ENCODE measurements at places on chromosomes 16 and 17.
A peak's percentile ranks its signal among the peaks of the same experiment; 100 is the strongest.

DNA sequence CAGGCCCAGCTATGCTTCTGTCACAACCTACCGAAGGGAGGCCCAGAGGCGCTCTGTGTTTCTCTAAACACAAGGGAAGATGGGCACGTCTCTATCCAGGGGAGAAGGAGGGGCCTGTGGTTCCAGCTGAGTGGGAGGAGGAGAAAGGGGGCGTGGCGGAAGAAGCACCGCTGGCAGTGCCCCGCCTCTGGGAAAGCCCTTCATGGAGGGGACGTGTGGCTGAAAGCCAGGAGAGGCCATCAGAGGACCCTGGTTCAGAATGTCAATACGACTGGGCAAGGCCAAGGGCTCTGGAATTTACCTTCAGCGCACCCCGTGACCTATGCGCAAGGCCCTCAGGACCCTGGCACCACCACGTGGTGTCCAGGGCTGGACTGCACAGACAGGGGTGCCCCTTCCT is 12.3 kb upstream of the SLC38A8 start:
- no peak for DNase-seq

DNA sequence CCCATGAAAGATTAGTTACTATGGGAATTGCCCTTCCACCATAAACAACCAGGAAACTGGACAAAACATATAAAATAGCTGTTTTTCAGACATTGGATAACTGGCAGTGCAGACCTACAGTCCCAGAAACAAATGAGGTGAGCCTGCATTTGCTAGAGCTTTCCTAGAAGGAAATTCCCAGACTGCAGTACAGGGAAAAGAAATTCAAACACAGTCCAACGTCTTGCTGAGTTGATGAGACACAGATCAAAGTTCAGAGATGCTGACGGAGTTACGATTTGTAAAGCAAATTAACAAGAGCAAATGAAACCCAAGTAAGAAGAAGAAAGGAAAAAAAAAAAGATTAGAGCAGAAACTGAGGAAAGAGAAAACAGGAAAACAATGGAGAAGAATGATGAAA is 41.3 kb upstream of the MNT start:
- DNase-seq: no peak

DNA sequence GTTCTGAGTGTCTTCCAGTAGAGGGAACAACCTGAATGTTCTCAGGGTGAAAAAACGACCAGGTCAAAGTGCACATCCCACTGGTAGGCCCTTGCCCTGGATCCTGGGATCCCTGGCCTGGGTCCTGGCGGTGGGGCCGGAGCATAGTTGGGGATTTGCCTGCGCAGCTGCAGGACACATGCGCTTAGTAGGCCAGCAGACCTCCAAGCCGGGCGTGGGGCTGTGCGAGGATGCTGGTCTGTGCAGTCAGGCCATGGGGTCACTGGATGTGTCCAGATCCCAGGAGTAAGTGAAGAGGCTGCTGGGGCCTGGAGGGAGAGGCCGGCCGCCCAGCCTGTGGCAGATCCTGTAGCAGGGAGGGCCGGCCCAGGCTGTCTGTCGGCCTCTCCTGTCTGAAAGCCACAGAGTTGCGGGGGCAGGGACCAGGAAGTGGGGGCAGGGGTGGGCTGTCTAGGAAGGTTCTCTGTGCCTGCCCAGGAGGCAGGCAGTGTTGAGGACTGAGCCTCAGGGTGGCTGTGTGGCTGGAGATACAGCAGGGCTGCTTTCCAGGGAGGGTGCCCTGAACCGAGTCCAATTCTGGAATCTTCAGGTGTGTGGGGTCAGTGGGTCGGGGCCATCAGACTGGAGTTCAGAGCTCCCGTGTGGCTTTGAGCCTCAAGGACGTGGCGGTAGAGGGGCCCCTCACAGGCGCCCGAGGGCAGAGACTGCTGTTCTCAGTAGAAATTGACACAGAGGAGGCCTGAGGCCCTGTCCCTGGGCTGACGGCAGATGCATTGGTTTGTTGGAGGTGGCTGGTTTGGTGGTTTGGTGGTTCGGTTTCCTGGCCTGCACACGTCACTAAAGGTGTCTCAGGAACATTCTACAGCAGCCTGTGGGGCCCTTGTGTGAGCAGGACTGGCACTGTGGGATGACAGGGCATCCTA is 17.2 kb upstream of the NUDT16L1 start:
- no peak for DNase-seq

DNA sequence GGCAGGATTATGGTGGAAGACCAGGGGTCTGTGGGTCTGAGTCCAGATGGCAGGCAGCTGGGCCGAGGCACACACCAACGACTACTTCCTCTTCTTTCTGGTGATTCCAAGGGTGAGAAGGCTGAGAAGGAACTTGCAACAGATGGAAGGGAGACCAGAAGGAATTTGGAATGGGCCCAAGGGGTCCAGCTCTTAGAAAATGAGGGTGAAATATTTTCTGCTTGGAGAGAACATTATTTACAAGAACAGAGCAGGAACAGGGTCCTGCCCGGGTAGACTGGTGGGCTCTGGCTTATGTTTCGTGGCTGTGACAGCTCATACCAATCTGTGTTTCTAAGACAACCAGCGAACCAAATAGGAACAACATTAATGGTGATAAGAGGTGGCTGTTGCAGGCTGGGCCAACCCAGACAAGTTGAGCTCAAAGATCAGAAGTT is 36.6 kb downstream of the CCDC42 start:
- DNase-seq: no peak

DNA sequence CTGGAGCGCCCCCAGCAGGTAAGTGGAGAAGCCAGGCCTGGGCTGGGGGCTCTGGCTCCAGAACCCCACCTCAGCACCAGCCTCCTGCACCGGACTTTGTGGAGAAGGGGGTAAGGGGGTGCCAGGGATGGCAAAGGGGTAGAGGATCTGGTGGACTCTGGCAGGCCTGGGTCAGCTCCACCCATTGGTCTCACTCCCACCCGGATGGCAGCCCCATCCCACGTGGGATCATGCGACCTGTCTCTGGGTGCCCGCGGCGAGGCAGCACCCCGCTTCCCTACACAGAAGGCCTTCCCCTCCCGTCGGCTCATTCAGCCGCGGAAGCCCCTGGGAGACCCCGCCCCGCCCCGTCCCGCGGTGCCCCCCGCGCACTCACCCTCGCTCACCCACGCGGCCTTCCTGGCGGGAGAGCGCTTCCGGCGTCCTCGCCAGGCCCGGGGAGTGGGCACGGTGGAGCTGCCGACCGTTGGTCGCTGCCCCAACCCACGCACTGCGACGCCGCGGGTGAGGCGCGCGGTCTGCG is 498 bp upstream of the PLEKHG4 start:
- no peak for DNase-seq

- peak; percentile 99 for DNase-seq
Observed at GRCh38 chr17:57892820-57893595, 43.2 kb upstream of the MRPS23 start.

- DNase-seq: no peak
Observed at GRCh38 chr16:56422896-56423441, 2.4 kb downstream of the AMFR start.

DNA sequence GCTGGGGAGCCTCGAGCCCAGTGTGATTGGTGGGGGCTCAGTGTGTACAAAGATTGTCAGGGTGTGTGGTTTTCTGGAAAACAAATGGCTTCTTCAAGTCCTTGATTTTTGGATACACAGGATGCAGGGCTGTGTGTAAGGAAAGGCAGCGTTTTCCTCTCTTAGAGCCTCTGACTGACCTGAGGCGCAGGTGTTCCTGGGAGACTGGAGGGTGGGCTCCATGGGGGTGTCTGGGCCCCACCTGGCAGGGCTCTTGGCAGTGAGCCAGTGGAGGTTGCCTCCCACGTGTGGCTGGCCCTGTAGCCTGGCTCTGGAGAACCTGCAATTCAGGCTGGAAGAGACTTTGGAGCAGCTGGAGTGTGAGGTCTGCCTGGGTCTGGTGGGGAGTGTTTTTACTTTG is 5.0 kb downstream of the FOXK2 start:
- DNase-seq: no peak

GRCh38 chr17:82328141-82328993 is 5.2 kb downstream of the SECTM1 start:
- DNase-seq: no peak

GRCh38 chr17:6894206-6894528 is 62.6 kb upstream of the TEKT1 start:
- peak; percentile 11 for DNase-seq

- peak; percentile 83 for DNase-seq
Observed at GRCh38 chr16:24950275-24950674, 64.9 kb downstream of the ARHGAP17 start.

DNA sequence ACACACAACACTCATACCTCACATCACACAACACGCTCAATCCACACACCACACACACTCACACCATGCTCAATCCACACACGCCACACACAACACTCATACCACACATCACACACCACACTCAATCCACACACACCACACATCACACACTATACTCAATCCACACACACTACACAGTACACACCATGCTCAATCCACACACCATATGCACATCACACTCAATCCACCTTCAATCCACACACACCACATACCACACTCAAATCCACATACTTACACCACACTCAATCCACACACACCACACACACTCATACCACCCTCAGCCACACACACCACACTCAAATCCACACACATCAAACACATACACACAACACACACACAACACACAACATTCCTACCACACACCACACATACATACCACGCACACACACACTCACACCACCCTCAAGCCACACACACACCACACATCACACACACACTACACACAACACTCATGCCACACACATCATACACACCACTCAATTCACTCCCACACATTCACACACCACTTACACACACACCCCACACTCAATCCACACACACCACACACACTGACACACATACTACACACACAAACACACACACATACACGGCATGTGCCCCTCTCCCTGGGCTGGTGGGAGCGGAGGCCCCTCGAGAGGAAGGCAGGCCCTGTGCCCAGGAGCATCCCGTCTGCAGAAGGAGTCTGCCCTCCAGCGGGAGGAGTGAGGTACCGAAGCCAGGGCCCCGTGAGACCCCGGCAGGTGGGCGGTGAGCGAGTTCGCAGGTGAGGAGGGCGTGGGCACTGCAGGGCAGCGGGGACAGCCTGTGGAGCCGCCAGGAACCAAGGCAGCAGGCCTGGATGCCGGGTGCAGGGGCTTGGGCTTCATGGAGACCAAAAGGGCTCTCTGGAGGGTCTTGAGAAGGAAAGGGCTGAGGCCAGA is 33.1 kb upstream of the RPTOR start:
- no peak for DNase-seq

DNA sequence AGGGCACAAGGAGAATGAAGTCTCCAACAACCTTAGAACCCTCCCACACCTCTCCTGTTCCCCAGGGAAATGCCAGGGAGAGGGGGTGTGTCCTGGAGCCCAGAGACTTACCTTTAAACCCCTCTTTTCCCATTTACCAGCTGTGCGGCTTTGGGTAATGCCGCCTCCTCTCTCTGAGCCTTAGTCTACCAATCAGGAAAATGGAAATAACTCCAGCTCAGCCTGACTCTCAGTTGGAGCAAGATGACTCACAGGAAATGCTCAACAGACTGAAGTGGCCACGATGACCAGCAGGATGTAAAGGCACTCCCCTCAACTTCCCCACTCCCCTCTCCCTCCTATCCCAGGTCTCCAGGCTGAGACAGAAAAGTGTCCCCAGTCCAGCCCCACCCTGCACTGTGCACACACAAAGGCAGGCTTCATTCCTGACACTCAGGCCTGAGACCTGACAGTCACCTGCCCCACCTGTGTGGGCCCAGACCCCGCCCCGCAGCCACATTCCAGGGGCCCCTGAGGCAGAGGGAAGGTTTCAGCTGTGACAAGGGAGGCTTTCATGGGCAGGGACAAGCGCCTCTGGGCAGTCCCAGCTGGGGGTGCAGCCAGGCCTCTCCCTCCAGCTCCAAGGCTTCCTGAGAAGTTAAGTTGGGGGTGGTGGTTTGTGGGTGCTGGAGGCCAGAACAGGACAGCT is 3.0 kb upstream of the KRT15 start:
- peak; percentile 92 for DNase-seq

GRCh38 chr17:78892936-78893379 is 10.0 kb downstream of the CEP295NL start:
- DNase-seq: no peak

Data from EH (cell line).